ENCODE measurements at places on chromosomes 13 and 19.

DNA sequence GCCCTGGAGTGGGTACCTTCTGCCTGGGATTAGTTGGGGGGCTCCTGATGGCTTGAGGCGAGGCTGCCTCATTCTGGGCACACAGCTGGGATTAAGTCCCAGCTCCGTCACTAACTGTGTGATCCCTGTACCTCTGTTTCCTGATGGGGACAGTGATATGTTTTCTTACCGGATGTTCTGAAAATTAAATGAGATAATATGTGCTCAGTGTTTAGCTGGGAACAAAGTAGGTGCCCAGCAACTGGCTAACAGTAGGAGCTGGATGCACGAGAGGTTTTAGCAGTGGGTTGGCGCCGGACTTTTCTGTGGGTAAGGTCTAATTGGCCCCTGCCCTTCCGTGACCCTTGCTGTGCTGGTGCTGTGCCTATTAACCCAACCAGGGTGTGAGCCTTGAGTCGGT lies 203.4 kb downstream of the URI1 start:
- no peak for DNase-seq

DNA sequence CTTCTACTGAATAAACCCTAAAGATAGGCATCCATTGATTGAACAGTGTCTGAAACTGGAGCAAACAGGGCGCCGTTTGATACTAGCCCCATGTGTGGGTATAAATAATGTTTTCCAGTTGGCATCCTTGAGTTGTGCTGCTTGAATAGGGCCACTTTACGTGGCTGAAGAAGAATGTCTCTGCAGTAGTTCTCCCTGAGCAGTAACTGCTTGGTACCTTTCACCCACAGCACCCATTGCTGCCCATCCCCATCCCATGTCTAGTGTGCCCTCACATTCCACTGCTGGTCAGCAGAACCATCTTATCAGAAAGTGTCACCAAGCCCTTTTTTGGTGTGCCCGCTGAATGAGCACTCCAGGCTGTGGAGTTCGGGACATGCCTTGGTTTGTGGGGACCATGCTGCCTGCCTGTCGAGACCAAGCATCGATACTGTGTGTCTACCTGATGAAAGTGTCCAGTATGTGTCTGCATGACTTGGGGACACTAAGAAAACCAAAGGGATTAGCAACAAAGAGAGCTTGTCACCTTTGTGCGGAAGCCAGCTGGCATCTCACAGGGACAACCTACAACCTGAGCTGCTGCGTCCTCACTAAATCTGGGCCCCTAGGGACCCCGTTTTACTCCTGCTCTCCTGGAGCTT lies 162.0 kb downstream of the TM9SF2 start:
- DNase-seq, result no peak

- DNase-seq, result no peak
Observed at GRCh38 chr13:28820099-28821051, at the start of gene MTUS2. TSS of gene MTUS2 (plus strand) at chr13:28820339.

- DNase-seq, result no peak
Observed at GRCh38 chr13:71067165-71067815, 799.7 kb downstream of the DACH1 start.

DNA sequence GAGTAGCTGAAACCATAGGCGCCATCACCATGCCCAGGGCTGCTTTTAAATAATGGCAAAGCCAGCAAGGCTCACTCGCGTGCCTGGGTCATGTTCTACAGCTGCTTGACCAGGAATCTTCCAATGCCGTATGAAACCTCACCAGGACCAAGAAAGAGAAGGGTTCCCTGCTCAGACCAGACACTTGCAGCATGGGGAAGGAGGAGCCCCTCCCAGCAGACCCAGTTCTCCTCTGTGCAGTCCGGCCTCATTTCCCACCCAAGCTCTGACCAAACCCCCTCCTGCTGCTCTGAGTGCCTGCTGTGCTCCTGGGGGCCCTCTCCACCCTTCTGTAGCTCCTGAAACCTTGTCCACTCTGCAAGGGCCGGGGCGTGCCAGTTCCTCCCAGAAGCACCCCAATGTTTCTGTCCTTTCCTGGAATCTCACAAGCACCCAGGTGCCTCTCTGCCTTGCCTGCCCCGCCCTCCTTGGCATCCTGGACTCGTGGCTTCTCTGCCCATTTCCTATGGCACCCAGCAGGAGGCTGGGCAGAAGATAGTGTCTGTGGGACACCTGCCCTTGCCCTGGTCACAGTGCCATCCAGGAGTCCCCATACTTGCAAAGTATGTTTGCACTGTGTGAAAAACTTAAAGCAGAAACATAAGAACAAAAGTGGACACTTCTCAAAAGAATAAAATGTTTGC lies 6.8 kb upstream of the SLC7A9 start:
- DNase-seq, result no peak

GRCh38 chr19:54448040-54448773 lies 792 bp upstream of the LENG8 start:
- DNase-seq, result no peak

DNA sequence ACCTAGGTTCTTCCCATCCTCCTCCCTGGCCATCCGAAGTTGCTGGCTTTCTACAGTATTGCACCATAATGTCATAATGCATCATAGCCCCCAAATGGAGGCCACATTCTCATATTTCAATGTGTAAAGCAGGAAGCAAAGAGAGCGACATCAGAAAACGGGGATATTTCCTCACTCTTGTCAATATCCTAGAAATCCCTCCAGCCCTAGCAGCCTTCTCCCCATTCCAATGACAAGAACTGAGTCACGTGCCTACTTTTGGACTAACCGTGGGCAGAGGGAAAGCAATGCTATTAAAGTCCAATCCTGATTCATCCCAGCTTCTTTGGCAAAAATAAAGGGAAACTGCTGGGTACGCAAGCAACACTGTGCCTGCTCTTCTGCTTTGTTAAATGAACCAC lies 4.3 kb upstream of the RAP2A start:
- DNase-seq, result no peak

DNA sequence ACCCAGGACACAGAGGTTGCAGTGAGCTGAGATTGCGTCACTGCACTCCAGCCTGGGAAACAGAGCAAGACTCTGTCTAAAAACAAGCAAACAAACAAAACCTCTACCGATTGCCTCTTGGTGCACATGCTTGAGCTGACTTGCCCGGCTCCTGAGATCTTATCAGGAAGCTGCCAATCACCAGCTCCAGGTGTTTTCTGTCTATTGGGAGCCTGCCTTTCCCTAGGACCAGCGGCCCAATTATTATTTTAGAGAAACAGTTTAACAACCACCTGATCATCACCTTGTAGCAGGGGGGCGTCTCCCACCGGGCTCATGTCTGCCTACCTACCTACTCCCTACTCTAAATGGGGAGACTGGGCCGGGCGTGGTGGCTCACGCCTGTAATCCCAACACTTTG lies 10.8 kb downstream of the CLEC4M start:
- DNase-seq, result no peak

DNA sequence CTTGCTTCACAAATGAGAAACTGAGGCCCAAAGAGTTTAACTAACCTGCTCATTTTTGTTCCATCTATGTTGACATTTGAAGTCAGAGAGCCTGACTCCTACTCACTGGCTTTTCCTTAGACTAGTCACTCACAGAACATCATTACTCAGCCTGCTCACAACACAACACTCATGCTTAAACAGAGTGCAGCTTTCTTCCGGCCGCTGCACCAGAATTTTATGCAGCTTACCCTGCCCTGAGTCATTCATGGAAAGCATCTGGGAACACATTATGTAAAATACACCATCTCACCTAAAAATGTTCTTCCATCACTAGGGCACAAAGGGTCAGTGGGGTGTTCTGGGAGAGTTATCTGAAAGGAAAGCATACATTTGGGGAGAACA lies 303.4 kb downstream of the SPRY2 start:
- DNase-seq, result peak; percentile 72

DNA sequence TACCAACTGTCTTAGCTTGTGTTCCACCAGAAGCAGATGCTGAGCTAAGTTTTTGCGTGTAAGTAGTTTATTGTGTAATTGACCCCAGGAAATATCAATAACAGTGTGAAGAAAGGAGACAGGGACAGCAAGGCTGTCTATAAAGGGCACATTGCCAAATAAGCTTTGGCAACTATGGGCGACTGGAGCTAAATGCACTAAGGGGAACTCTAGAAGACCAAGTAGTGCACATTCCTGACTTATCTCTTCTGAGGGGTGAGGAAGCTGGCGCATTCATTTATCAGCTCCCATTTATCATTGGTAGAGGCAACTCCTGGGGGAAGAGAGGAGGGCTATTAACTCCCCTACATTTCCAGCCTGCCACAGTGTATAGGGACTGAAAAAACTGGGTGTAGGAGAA lies 135.0 kb downstream of the DLEU7 start:
- no peak for DNase-seq

DNA sequence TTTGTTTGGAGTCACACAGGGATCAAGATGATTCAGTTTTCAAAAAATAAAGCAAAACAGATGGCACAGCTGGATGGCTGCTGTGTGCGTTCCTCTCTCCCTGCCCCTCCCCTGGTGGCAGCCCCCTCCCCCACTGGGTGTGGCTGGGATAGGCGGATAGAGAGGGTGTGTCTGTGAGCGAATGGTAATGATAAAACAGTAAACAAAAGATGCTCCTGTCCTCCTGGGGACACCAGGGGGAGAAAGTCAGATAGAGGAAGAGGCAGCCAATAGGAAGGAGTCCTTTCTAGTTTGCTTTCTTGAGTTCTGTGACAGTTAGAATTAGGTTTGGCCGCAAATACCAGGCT lies 6.5 kb downstream of the TMEM255B start:
- no peak for DNase-seq

DNA sequence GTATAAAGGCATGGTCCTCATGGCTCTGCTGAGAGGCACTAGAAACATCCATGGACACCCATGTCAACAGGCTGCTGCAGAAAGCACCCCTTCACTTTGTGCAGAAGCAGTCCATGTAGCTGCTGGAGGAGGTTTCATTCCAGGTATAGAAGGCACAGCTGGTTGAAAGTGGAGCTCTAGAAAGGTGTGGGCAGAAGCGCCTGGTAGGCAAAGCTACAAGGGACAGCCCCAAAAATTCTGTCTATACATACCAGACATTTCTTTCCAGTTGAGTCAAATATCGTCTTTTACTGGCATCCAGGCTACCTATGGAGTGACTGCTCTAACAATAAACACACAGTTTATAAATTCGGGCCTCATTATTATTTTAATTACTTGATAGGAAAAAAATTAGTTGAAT lies 129.3 kb downstream of the ENOX1 start:
- no peak for DNase-seq

GRCh38 chr19:3360421-3361383 lies 5.7 kb upstream of the NFIC start:
- DNase-seq, result no peak

DNA sequence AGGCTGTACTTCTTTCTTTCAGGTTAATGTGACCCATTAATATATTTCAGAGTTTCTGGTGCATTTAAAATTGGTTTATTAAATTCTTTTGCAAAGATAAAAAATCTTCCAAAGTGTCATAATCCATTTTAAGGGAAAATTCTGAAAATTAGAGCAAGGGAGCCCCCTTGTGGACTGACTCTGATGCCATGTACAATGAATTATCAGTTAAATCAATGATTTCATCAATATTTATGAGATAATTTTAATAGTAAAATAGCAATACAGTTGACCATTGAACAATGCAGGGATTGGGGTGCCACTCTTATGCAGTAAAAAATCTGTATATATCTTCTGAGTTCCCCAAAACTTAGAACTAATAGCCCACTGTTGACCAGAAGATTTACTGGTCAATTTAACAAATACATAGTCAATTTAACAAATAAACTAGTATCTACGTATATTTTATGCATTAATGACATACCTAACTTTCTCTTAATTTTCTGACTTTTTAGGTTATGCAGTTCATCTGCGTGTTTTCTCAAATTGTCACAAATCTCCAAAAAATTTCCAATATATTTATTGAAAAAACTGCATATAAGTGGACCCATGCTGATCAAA lies 479.1 kb upstream of the MIR17HG start:
- no peak for DNase-seq

- DNase-seq, result no peak
Observed at GRCh38 chr19:14059652-14060155, 2.2 kb downstream of the PALM3 start.

- no peak for DNase-seq
Observed at GRCh38 chr13:26424181-26424580, 133.3 kb upstream of the WASF3 start.

- no peak for DNase-seq
Observed at GRCh38 chr13:112443995-112444311, 67.8 kb downstream of the SPACA7 start.

DNA sequence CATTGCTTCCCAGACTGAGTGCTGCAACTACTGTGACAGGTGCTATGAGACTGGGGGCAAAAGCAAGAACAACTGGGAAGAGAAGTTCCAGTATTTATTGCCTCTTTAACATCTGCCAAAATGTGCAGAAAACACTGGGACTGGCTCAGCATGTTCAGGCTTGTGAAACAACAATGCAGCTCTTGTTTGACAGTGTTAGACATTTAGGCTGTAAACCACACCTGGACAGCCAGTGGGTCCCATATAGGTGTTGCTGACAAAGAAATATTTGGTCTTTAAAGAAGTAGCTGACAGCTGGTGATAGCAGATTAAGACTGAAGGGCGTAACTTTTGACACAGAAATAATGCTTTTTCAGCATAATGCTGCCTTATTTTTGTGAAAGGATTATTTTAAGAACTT lies 88.1 kb downstream of the STOML3 start:
- DNase-seq, result no peak

DNA sequence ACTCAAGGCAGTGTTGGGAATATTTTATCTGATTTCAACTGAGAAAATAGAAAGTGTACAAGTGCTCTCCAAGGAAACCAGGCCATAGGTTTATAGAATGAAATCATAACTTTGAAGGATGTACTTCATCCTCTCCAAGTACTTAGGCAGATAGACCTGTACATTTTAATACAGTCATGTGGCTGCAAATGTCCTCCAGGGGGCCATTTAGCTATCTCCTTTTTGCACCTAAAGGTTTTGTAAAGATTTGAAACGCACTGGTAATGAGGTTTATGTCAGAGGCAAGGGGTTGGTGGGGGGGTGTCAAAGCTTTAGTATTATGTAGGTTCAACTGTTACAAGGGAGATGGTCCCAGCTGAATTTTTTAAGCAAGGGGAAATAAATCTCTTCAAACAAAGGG lies 364.4 kb downstream of the DCT start:
- DNase-seq, result no peak

DNA sequence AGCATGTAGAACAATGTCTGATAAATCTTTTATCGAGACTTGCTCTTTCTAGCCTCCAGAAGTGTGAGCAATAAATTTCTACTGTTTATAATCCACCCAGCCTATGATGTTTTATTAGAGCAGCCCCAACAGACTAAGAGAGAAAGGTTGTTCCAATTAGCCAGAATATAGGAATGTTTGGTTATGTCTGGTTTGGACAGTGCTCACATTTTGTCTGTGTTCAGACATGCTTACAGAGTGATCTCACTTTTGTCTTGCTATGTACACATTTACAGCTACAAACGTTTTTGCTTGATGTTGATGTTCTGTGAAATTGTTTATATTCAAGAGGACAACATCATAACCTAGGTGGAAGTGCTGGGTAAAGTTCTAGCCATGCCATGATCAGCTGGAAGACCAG lies 18.0 kb upstream of the EVI5L start:
- no peak for DNase-seq

GRCh38 chr19:45443462-45444317 lies 20.0 kb upstream of the ERCC1 start:
- DNase-seq, result no peak
